Stimulated activated CD8-positive, alpha-beta memory T cell treated with anti-CD3 and anti-CD28 coated beads, Interleukin-4, amount 100 ng/mL, for 4 hours (primary cell): ENCODE measurements at places on chromosomes 5 and 9.

- no peak for DNase-seq
These were observed 34.1 kb upstream of the ARRDC3 start for GRCh38 chr5:91417219-91417618.

DNA sequence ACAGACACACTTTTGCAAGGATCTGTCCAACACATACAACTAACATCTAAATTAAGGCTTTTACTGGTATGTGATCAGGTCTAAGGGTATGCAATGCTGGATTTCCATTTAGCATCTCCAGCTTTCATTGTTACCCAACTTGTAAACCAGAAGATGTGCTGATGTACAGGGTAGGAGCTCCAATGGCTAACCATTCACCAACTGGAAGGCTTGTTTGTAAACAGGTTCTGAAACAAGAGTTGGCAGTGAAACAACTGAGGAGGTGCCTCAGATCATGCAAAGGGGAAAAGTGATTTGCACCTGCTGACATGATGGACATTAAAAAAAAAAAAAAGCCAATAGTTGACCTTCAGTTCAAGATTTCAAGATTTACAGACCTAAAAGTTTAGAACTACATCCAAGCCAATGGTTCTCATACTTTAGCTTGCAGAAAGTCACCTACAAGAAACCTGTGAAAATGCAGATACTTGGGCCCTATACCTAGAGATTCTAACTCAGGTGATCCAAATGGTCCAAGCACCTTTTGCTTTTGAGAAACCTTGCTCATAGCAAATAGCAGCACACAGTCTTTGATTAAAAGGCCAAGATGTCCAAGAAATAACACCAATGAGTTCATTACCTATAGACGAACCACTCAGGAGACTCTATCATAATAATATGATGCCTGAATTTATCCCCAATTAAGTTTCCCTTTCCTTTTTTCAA is 64.0 kb upstream of the GLRX start:
- DNase-seq = no peak

DNA sequence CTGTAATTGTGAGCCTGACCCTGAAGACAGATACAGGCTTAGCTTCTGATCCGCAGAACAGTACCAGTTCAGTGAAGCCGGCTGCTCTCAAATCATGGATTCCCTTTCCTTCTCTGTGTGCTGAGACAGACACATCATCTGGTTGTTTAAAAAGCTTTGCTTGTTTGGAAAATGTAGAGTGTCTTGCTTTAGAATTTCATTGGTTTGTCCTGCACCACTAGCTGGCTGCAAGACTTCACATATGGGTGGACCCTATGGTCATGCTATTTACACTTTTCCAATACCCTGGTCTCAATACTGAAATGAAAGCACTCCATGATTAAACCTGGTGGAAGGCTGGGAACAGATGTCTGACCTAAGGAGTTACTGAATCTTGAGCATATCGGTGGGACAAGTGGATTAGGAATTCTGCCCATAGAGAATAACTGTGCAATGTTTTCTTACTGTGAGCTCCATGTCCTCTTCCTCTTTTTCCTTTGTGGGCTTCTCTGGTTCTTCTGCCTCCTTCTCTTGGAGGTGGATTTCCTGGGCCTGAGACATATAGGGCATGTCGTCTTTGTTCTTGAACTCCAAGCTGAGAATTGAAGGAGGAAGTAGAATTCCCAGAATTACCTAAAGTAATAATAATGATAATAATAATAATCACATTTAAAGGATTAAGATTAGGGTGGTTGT is 201.1 kb upstream of the KLF9 start:
- no peak for DNase-seq

- DNase-seq = no peak
These were observed 18.8 kb upstream of the FANCC start for GRCh38 chr9:95336281-95336680.

GRCh38 chr9:87309236-87309635 is 188.4 kb upstream of the DAPK1 start:
- DNase-seq = no peak

DNA sequence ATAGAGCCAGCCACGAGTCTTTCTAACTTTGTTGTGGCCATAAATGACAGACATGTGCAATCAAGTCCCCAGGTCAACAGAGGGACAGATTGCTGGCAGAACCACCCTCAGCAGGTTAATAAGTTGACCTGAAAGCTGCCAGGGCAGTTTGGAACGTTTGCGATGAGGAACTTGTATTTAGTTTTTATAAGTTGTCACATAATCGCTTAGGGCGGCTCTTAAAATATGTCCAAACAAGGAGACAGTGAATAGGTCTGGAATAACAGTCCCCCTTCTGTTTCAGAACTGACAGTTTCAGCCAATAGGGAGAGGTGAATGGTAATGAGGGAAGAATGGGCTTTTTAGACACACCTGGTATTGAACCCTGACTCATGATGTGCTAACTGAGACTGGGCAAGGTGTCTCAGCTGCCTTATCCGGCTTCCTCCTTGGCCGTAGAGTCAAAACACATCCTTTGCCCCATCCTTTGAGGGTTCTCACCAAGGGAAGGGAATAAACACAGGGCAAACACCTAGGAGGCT is 33.6 kb upstream of the GABRP start:
- DNase-seq = no peak

GRCh38 chr5:125197321-125197720 is 450.9 kb upstream of the ZNF608 start:
- no peak for DNase-seq

- DNase-seq = no peak
These were observed 81.9 kb downstream of the TNC start for GRCh38 chr9:115035841-115036612.

DNA sequence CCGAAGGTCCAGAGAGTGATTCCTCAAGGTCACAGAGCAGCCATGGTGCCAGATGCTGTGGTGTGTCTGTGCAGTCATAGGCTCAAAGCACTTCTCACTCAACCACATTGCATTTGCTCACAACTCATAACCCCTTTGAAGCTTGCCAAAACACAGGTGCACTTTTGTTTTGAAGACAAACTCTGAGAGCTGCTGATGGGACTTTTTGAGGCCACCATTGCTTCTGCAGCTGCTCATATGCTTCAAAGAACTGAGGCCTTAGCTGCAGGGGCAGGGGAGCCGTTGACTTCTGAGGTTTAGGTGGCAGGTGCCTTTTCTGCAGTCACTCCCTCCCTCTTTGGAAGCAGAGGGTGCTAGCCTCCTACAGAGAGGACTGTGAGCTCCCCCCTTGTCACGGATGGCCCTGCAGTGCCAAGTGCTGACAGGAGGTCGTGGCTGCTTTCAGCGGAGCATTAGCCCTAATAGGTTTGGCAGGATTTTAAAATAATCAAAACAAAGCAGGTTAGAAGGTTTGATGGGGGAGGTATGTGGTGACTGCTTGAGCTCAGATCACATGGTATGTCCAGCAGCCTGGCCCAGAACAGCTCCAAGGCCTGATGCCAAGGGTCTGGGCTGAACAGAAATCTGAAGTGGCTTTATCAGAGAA is 232.1 kb downstream of the MAN2A1 start:
- peak; percentile 6 for DNase-seq

DNA sequence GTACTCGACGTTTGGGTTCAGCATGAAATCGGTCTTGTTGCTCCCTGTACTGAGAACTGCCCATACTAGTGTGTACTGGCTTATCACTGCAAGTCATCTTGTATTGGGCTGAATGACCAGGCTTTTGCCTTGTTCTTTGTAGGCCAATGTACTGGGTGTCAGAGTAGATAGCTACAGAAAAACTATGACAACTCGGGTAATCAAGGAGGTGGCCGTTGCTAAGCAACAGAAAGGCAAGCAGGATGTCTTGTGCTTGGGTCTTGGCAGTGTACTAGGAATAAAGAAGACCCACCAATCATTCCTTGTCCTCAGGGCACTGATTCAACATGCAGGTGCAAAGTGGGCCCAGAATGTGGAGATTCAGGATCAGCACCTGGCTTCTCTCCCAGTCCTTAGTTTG is 11.9 kb upstream of the SHISAL2B start:
- DNase-seq = no peak

- DNase-seq = no peak
These were observed 136.7 kb upstream of the EFNA5 start for GRCh38 chr5:107807431-107807830.

- DNase-seq = no peak
These were observed 33.0 kb upstream of the ANGPTL2 start for GRCh38 chr9:127155314-127155960.

DNA sequence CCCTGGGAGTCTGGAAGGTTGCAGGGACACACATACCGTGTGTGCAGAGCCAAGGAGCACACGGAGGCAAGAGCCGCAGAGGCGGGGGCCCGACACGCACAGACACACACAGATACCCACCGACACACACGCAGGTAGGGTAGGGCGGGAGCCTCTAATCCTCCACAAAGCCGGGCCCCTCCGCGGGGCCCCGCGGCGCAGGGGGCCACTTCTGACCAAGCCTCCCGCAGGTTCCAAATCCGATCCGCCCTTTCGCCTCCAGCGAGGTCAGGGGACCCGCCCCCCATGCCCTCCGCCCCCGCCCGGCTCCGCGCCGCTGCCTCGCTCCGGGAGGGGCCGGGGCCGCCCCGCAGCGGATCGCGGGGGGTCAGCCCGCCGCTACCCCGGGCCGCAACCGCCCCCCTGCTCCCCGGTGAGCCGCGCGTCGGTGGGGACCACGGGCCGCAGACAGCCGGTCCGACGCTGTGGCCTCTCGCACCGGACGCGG is 1.4 kb upstream of the LMX1B start:
- DNase-seq = no peak

DNA sequence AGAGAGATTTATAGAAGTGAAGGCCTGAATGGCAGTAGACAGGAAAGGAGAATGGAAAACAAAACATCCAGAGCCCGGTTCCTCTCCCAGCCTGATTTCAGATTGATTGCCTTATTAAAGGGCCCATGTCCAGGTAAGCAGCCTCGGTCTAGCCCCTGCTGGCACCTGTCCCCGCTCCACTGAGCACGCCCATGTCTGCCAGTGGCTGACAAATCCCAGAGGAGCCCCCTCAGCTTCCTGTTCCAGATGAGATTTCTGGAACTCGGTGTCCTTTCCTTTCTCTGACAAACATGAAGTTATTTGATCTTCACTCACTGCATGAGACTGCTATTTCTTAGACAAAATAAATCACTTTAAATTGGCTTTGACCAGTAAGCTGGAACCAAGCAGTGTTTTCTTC is 187.0 kb upstream of the ADCY2 start:
- no peak for DNase-seq

GRCh38 chr9:129307227-129307970 is 129.3 kb upstream of the IER5L start:
- DNase-seq = no peak

DNA sequence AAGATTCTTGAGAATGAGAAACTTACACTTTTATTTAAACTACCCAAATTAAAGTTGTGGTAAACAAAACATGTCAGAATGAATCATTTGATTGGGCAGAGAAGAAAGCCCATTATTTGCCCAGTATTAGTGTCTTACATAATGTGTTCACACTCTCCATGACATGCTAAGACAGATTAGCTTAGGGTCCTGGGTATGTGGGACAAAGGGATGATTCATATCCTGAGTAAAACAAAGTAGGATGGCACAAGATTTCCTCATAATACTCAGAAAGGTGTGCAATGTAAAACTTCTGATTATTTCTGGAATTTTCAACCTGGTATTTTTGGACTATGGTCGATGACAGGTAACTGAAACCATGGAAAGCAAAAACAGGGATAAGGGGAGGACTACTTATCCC is 183.9 kb upstream of the POU5F2 start:
- no peak for DNase-seq

- no peak for DNase-seq
These were observed 149.7 kb downstream of the ATP10B start for GRCh38 chr5:160702311-160702803.

- DNase-seq = no peak
These were observed 617.5 kb upstream of the TLE4 start for GRCh38 chr9:78954286-78954685.

- DNase-seq = no peak
These were observed 339.7 kb downstream of the NTRK2 start for GRCh38 chr9:85009251-85009650.

DNA sequence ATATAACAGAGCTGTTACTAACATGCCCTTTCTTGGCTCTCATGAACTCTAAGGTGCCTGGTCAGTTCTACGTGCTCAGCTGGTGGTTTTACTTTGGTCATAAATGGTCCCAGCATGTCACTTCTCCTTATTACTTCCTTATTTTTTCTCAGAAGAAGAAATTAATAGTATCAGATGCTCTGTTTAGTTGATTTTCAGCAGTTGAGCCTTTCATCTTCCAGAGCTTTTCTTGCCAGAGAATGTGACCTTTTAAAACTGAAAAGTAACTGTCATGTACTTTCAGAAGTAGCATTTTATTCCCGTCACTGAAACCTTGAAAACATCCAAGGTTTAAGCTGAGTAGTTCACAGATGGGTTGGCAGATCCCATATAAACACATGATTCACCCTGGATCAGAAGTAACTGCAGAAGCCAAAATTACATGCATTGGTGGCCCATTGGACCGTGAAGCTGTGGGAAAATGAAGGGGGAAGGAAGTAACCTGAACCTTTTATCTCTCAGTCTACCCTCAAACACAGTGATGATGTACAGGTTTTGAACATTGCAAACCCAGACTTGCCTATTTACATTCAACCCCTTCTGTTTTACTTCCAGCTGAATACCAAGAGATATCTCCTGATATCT is 50.5 kb downstream of the HACD4 start:
- no peak for DNase-seq

DNA sequence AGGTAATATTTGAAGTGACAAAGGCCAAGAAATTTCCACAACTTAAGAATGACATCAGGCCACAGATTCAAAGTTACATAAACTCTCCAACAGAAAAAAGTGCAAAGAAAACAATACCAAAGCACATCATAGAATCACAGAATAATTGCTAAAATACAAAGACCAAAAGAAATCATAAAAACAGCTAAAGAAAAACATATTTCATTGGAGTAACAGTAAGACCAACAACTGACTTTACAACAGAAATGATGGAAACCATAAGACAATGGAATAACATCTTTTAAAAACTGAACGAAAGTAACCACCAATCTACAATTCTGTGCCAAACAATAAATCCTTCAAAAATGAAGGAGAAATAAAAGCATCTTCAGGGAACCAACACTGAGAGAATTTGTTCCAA is 38.3 kb downstream of the ZDHHC21 start:
- DNase-seq = no peak

GRCh38 chr5:90326995-90327394 is 82.6 kb downstream of the CETN3 start:
- no peak for DNase-seq

DNA sequence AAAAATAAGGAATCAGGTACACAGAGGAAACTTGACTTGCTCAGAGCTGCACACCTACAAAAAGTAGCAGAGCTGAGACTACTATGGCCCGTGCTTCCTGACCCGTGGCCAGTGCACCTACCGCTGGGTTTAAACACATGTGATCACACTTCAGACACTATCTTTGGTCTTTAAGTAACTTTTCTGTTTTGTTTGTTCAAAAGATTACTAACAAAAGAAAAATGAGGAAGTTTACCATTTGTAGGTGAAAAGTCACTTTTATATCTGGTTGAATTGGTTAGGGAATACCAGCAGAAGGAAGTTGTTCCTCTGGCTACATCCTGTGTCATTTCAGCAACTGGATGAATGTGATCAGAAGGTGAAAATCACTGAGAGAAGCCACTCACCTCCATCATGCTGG is 6.5 kb upstream of the SYK start:
- DNase-seq = no peak

GRCh38 chr5:150607991-150608390 is 32.5 kb upstream of the SYNPO start:
- no peak for DNase-seq
